ENCODE measurements at places on chromosomes 5 and 9.
A peak's percentile ranks its signal among the peaks of the same experiment; 100 is the strongest.

DNA sequence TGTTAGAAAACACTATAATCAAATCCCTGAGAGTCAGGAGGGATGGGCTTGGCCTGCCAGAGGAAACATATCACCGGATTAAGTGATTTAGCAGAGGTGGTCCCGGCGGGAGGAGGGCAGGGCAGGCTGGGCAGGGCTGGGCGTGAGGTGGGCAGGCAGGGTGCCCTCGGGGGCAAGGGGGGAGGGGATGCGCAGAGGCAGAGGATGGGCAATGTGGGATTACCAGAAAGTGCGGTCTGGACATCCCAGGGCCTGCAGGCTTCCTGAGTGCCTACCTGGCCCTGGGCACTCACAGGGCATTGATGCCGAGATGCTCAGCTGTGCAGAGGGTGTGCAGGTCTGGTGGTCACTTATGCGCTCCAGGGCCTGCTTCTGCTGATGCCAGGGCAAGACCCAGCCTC, 115.2 kb downstream of the ADAMTS2 start:
- peak; percentile 27 for DNase-seq

- DNase-seq, result no peak
These were observed 84.2 kb upstream of the ERCC6L2 start for GRCh38 chr9:95791286-95791685.

GRCh38 chr9:133976887-133977286, 15.2 kb downstream of the VAV2 start:
- no peak for DNase-seq

- no peak for DNase-seq
These were observed 3.3 kb downstream of the PPIC start for GRCh38 chr5:123033157-123033671.

DNA sequence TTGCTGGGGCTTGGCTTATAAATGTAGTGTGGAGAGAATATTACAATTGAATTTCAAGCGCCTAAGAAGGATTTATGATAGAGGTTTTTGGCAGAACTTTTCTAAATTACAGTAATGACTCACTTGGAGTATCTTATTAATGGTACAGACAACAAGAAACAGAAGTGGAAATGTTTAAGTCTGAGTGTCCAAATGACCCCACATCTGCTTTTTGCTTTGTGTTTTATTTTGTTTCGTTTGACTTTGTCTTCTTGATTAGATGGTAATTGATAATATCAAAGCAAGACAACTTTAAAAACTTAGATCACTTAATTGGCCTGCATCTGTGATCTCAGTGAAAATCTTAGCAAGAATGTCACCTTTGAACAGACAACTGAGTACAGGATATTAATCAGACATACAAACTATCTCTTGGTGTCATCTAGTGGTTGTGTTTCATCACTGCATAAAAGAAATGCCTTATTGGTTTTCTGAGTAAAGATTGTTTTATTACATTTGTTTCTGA, 577.4 kb downstream of the ISL1 start:
- DNase-seq, result no peak

GRCh38 chr9:135898634-135899407, 8.5 kb downstream of the CAMSAP1 start:
- no peak for DNase-seq

GRCh38 chr9:92986176-92987119, 39.1 kb downstream of the FGD3 start:
- DNase-seq, result no peak

- no peak for DNase-seq
These were observed 130.2 kb downstream of the TLE1 start for GRCh38 chr9:81559197-81559596.

DNA sequence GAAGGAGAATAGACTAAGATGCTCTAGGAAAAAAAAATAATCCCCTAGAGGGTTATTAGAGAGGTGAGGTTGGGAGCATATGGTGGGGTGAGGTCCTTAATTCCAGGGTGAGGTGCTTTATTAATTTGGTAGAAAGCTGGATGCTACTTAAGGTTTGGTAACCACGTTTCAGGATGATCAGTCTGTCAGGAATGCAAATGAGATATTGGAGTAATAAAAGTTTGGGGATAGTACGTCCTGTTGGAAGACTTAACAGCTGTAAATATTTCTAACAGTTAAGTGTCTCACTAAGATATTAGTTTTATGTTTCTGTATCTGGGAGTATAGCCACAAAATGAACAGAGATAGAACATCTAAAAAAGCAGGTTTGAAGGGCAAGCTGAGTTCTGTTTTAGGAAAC, 578.9 kb downstream of the CETN3 start:
- DNase-seq, result no peak

DNA sequence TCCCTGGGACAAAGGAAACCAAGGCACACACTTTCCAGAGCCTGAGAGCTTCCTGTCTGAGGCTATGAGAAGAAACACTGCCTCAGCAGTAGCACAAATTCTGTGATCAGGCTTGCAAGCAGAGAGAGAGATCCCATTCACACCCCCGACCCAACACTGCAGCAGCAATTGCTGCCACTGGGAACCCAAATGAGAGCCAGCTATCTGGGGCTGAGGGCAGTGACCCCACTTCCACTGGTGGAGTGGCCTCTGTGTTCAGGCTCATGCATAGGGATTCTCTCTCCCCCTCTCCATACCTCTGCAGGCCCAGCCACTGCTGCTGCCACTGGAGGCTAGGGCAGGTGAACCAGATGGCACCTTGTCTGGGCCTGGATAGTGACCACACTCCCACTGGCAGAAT, 95.2 kb downstream of the TMEM232 start:
- no peak for DNase-seq

GRCh38 chr9:137195525-137196220, 4.9 kb downstream of the TPRN start:
- no peak for DNase-seq
